Kidney capillary endothelial cell (primary cell): ENCODE measurements at places on chromosomes 1 and 21.
A peak's percentile ranks its signal among the peaks of the same experiment; 100 is the strongest.

DNA sequence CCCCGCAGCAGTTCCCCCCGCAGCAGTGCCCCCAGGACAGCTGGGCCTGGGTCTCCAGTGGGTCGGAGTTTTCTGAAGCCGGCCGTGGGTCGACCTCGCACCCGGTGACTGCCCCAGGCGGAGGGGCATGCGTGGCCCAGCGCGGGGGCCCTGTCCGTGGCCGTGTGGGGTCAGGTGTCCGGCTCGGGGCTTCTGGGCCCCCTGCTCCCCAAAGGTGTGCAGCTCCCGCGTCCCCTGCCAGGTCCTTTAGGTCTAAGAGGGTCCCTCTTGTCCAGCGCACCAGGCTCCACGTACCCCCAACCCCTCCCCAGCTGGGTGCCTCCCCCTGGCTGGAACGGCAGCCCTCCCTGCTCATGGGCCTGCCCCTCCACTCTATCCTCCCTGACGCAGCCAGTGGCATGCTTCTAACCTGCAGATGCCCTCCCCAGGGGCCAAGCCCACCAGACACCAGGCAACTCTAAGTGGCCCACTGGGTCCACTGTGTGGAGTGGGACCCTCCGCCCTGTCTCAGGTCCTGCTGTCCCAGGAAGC is 5.9 kb upstream of the HES4 start:
- DNase-seq = no peak

DNA sequence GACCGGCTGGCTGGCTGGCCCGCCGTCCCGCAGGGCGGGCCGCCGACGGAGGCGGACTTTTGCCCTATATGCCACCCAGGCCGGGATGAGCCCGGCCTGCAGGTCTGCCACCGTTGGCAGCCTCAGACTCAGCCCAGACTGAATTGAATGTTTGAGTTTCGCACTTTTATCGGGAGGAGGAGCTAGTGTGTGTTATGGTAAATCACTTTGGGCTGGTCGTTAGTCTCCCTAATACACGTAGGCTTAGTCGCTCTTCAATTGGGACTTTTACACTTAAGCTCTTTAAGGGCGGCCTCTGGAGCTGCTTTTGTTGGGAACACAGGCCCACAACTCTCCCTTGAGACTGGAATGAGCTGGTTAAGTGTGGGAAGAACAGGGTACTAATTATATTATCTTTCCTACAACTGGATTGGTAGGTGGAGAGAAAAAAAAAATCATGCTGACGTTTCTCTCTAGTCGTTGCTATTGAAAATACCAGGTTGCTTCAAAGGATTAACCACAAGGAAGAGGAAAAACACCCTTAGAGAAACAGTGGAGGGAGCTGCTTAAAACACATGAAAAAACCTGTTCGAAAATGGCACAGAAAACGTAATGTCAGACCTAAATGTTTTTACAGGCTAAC is 1.4 kb upstream of the IRF2BP2 start:
- peak; percentile 84 for DNase-seq

- DNase-seq = no peak
These were observed 19.1 kb downstream of the MATN1 start for GRCh38 chr1:30704271-30704670.

DNA sequence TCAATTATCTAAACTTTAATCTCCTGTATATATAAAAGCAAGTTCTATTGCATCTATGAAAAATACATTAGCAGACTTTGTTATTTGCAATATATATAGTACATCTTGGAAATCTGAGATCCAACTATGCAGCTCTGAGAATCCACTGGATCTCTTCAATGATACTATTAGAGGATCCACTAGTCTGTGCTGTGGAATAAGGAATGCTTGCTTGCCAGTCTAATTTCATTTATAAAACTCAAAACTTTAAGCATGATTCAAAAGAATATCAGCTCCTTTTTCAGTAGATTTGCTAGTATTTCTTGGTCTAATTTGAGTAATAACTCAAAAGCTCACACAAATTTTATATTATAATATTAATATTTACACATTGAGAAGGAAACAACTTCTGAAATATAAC is 115.1 kb downstream of the SPATA6 start:
- DNase-seq = no peak

GRCh38 chr1:117173691-117174090 is 37.0 kb downstream of the VTCN1 start:
- DNase-seq = no peak

DNA sequence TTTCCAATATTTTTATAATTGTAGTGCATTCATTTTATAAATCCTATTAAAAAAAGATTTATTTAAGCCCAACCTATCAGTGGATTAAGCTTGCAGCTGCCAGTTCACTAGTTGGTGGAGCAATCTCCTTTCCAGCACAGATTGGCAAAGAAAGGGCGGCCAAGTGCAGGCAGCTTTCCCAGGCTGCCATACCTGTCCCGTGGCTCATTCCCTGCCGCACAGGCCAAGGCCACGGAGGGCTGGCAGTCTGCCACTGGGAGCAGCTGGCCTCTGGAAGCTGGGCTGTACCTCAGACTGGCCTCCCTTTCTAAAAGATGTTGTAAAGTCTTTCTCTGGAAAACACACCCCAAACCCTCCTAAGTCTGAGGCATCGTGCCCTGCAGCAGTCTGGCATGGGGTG is 74.2 kb downstream of the SIM2 start:
- DNase-seq = no peak

DNA sequence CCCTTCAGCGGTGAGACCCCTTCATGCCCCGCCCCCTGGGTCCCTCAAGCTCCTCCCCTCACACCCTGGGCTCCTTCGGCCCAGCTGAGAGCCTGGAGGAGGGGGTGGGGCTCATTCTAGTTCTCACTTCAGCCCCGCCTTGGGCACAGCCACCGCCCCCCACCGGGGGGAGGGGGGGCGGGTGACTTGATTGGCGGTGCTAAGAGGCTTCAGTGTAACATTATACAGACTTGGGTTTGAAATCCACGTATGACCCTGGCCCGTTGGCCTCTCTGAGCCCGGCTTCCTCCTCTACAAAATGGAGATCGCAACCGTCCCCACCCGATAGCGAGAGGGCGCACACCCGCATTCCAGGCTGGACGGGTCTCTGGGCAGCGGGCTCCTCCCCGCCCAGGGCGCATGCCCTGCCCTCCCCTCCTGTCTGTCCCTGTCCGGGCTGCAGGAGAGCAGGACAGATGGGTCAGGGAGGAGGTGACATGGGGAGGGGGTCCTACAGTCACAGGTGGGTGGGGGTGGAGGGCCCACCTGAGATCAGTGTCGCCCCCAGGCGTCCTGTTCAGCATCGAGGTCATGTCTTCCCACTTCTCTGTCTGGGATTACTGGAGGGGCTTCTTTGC is 5.1 kb downstream of the CLCNKB start:
- DNase-seq = no peak

GRCh38 chr1:29325675-29326074 is 89.4 kb downstream of the PTPRU start:
- DNase-seq = no peak

GRCh38 chr21:39616211-39616772 is 3.6 kb downstream of the B3GALT5 start:
- no peak for DNase-seq

GRCh38 chr1:227947676-227948492 is at the start of gene WNT9A:
WNT9A (minus strand) TSS chr1:227947932; CDS start chr1:227947887, 45 bp downstream.
- no peak for DNase-seq

DNA sequence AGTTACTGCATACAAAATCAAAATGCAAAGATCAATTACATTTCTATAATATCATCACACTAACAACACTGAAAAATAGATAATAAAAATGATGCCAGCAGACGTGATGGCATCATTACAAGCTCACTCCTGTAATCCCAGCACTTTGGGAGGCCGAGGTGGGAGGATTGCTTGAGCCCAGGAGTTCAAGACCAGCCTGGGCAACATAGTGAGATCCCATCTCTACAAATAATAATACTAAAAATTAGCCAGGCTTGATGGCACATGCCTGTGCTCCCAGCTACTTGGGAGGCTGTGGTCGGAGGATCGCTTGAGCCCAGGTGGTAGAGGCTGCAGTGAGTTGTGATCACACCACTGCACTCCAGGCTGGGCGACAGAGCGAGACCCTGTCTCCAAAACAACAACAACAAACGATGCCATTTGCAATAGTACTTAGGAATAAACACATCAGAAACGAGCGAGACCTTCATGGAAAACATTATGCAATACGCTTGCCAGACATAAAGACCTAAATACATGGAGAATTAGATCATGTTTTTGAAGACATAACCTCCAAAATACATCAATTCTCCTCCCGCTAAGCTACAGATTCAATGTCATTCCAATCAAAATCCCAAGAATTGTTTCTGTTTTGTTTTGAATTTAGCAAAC is 86.6 kb upstream of the ERRFI1 start:
- DNase-seq = no peak

- DNase-seq = no peak
These were observed 185.6 kb downstream of the RHOU start for GRCh38 chr1:228920831-228921230.

- peak; percentile 85 for DNase-seq
These were observed 58.3 kb upstream of the SDC3 start for GRCh38 chr1:30966690-30967369.

DNA sequence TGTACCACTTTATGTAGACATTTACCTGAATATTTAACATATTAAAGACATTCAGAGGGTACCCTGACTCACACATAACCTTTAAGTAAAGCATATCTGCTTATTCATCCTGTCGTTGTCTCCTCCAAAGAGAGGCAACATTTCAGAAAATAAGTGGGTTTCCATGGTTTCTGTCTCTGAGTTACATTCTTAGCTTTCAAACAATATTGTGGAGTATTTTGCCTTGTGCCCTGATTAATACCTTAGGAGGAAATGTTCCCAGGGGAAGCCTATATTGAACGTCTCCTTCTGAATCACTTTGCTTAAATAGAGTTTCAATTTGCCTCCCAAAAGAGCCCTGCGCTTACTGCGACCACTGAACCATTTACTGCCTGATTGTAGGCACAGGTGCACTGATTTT is 26.1 kb downstream of the PALMD start:
- no peak for DNase-seq

GRCh38 chr21:39568361-39568760 is 44.4 kb upstream of the B3GALT5 start:
- no peak for DNase-seq

DNA sequence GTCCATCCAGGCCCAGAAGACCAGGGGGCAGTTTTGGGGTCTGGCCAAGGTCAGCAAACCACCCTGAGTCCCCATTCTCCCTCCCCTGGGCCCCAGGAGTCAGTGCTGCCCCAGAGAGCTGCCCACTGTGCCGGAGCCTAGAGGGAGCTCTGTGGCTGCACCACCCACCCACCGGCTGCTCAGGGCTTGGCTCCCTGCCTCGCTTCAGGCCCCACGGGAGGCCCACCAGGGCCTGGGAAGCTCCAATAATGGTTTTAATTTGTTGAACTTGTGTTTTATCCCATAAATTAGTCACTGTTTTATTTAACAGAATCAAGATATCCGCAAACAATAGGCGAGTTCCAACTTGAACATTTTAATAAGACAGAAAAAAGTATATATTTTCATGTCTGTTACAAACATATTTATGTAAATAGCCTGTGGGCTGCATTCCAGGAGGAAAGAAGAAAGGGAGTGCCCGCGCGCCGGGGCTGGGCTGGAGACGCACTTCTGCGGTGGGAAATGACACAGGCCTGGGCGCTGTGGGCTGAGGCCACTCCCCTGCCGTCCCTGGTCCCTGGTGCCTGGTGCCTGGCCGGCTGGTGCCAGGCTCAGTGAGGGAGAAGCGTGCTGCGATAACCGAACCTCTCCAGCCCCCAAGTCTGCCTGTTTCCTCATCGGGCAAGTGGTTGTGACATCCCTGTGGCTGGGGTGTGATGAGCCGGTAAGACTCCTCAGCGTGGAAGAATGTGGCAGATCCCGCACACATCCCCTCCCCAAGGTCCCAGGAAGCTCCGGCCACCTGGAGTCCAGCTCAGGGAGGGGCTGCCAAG is 160.5 kb downstream of the PEX14 start:
- no peak for DNase-seq

DNA sequence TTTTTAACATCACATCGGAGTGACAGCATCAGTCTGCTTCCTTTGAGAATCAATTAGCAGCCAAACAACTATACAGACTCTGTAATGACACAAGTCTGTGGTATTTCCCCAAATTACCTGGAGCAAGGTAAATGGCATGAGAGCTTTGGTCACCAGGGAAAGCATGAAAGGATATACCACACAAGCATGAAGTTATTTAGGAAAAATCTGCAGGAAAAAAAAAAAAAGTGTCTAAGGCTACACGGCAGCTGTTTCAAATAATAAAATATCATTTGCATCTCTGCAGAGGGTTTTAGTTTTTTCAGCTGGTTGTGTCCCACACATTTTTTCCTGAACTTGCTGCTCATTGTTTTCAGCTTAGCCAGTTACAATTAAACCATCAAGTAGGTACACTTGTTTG is 234.7 kb downstream of the TTLL7 start:
- DNase-seq = no peak

GRCh38 chr21:24045775-24046215 is 1561.5 kb downstream of the MRPL39 start:
- DNase-seq = peak; percentile 17

DNA sequence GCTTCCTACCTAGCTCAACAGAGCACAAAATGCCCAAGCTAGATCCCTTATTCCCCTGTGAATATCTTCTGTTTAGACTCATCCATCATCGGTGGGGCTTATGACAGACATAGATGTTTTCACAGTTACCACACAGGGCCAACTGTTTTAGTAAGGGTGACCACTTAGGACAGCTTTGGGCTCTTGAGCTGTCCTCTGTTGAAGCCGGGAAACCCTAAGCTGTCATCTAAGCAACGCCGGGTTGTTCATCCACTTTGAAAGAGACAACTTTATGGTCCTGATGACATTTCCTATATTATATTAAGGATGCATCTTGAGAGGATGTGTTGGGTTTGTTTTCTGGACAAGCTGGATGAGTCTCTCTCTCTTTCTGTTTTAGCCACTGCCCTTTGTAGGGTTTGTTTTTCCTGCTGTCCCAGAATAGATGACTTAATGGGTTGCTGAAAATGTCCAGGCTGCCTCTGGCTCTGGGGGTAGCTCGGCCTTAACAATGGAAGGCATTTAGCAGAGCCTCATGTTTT is 110.5 kb upstream of the UBE2U start:
- no peak for DNase-seq

- DNase-seq = no peak
These were observed 34.3 kb upstream of the PSMG1 start for GRCh38 chr21:39217356-39218081.

DNA sequence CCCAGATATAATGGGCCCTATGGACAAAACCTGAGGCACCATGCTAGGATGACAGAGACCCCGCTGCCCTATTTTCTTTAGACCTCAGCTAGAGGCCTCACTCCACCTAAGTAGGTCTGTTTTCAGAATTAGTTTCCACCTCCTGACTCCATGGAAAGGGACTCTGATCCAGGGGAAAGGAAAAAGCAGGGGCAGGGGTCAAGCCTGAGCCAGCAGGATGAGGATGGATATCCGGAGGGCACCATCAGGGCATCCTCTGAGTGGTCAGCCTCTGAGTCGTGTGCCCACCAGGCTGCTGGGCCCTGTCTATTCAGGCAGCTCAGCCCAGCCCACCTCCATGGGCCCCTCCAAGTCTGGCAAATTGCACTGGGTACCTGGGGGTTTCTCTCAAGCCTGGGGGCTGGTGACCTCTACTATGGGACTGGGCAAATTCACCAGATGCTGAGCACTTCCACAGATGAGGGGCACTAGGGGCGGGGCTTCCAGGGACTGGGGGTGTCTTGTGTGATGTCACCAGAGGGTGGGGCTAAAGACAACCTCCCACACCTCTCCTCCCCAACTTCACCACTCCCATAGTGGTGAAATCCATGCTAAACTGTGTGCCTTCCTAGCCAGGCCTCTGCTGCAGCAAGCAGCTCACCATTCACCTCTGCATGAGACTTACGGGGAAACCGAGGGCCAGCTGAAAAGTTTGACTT is 5.5 kb downstream of the PAQR7 start:
- DNase-seq = no peak

GRCh38 chr21:30200000-30200399 is 15.9 kb downstream of the CLDN8 start:
- no peak for DNase-seq
